Heart right ventricle (tissue), 16 donors: ENCODE measurements at places on chromosomes 1 and 21. TPM values are rescaled to one million over a fixed set of nuclear protein-coding genes. Genes with fewer than 3 reads are reported as not detected.

DNA sequence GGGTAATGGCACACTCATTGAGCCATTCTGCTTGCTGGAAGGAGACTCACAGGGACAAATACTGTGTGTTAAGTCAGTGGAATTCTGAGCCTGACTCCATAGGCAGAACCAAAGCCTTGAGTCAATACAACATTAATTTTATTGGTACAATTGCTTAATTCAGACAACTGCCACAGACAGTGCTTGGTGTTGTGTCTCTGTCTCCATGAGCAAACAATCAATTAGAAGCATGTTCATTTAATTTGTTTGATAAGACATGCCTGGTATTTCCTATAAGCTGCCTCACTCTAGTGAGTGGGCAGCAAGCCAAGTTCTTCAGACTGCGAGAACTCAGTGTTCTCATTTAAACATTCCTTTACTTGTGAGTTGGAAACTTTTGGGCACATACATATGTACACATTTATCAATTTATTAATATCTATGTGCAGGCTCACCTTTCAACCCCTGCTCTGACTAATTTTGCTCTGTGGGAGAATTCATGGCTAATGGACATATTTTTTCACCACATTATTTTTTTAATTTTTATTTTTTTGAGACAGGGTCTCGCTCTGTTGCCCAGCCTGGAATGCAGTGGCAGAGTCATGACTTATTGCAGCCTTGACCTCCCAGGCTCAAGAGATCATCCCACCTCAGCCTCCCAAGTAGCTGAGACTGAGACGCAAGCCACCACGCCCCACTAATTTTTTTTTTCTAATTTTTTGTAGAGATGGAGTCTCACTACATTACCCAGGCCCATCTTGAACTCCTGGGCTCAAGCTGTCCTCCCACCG, 4.5 kb upstream of the SRSF10 start:
- no peak overlapping the region for H3K4me3 ChIP-seq
- H3K27me3 ChIP-seq = no peaks in the 10 kb centered on the region
- DNase-seq = no peak
- H3K27ac ChIP-seq = no peak overlapping the region
- H3K4me1 ChIP-seq = peaks cover 10% of the 10 kb centered on the region
- no peaks in the 10 kb centered on the region for H3K36me3 ChIP-seq

The EYA3 gene
- total RNA-seq = 17.6 TPM

GRCh38 chr1:38352869-38353268, 306.3 kb upstream of the POU3F1 start:
- no peaks in the 10 kb centered on the region for H3K36me3 ChIP-seq
- H3K4me3 ChIP-seq = no peak overlapping the region
- no peak for DNase-seq

The C4BPA gene
- not detected for total RNA-seq
